ENCODE measurements at places on chromosomes 5 and 9.
A peak's percentile ranks its signal among the peaks of the same experiment; 100 is the strongest.

- no peak for DNase-seq
These were observed 298.4 kb downstream of the KCTD16 start for GRCh38 chr5:144469106-144469505.

DNA sequence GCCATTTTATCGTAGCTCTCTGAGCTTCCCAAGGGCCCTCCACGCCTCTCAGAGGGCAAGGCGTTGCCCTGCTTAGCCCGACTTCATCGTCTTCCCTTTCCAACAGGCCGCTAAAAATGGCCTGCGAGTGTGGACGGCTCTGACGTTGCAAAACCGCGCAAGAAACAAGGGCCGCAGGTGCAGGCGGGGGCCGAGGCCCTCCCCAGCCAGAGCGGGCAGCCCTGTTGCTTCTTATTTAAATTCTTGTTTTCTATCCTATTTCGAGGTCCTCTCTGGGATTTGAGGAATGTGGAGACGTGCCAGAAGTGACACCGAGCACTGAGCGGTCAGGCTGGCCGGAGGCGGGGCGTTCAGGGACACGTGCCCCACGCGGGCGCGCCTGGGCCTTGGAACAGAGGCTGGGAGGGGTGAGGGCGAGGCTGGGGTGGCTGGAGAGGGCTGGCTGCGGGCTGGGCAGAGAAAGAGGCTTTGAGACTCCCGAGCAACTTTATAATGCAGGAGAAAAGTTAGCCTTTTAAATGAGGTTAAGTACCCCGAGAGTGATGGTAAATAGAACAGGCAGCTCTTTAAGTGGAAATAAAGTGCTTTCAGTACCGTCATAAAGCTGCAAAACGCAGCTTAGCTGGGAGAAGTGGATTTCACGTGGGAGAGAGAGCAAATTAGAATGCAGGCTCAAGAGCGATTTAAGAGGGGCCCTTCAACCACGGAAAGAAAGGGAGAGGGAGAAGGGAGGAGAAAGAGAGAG, 243.6 kb downstream of the AUH start:
- peak; percentile 6 for DNase-seq

DNA sequence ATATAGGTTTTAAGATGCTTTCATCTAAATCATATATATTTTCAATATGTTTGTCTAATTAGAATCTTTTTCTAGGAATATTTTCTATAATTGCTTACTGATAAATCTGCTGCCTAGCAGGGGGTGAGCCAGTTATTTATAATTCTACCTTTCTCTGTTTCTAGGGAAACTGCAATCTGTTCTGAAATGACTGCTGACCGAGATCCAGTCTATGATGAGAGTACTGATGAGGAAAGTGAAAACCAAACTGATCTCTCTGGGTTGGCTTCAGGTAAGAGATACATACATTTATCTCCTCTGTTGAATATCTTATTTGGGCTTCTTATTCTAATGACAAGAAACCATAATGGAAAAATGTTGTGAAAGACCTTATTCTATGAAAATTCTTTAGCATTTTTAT, 127.3 kb downstream of the XRCC4 start:
- DNase-seq: no peak

DNA sequence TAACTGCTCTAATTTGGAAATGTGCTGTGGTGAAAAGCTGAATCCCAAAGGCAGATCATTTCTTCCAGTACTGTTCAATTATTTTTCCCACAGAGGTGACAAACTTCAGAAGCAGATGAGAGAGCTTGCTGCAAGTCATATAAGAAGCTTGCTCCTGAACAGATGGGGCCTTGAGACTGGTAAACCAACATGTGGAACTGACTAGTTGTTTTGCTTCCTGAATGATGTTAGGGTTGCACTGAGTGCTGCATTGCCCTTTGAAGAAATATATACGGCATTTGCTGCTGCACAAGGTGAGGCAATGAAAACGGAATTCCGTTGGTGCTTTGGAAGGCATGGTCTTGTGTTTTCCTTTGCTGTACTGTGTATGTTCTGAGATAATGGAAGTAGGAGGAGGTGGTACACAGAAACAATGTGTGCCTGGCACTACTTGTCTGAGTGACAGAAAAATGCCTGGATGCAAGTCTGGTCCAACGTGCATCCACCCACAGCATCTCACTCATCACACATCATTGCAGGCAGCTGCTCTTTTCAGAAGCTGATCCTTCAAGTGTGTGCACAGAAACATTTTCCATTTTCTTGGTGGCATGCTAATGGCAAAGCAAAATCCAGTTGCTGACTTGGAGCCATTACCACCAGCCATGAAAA, 76.9 kb downstream of the ANKH start:
- no peak for DNase-seq

DNA sequence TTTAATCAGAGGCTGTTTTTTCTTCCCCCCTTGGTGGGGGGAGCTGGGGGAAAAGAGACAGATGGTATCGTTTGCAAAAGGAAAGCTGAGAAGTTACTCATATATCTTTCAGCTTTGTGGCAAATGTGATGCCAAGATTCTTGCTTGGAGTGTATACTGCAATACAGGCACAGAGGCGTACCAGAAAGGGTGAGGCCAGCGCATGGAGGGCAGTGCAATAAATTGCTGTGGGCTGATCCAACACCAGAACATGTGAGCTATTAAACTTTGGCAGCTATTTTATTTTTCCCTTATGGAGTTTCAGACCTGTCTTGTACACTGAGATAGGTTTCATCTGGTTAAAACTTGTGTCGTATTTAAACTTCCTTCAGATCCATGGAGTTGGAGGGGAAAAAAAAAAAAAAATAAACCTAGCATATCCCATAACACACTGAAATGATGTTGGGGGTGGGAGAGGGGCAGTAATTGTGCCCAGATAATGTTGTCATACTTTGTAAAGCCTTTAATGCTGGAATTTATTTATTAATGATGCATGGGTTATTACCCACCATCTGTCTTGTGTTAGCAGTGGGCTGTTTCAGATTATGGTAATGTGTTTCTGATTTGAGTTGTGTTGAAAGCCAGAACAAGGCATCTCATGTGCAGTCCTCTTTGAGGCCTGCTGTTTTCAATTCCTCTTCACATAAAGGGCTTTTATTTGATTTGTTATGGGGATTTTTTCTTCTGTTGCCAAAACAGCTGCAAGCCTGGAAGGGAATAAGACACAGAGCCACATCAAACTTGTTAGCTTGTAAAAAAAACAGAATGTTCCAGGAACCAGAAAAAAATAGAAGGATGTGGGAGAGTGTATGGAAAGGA, 891.3 kb downstream of the TLE1 start:
- DNase-seq: no peak

DNA sequence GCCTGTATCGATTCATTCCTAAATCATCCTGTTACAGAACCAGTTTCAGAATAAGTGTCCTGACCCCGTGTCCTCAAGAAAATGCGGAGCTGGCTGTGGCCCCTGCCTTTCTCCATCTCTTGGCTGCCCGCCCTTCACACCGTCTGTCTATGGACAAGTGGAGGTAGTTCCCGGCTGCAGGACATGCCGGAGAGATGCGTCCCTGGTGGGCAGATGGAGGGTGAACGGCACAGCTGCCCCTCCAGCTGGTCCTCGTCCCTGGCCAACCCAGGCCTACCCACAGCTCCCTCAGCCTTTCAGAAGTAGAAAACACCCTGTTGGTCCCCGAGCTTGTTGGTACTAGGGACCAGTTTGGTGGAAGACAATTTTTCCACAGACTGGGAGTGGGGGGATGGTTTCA, 14.8 kb upstream of the EXOC3 start:
- no peak for DNase-seq

- peak; percentile 80 for DNase-seq
These were observed 552 bp downstream of the TMEM141 start for GRCh38 chr9:136791516-136792276.
